ENCODE measurements at places on chromosomes 2 and 18.
A peak's percentile ranks its signal among the peaks of the same experiment; 100 is the strongest.

DNA sequence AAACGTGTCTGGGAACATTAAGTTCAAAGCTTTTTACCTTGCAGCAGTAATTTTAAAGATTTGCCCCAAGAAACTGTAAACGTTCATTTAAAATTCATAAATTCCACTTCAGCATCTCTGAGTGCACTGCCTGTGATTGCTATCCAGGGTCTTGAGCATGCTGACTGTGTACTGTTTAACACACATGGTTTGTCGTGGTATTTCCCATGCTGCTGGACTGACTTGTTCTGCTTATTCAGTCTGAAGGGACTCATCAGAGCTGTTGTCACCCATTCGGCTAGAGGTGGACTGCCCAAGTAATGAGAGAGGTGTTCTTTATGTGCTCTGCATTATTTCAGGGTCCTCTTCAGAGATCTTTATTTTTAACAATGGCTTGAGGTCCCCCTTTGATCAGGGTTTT lies 53.1 kb downstream of the RHBDD1 start:
- no peak for DNase-seq

DNA sequence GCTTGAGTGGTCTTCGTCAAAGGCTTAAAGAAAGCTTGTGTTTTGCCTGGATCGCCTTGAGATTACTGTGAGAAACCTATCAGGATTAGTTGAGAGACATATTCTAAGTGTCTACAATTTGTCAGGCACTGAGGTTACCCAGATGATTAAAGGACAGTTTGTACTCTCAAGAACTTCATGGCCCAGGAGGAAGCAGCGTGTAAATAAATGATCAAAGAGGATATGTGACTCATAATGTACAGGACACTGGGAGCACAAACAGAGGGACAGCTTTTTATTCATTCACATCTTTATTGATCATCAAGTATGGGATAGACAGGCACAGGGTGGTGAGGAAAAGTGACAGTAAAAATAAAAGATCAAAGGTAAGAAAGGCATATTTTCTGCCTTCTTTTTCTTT lies 152.6 kb upstream of the FSHR start:
- DNase-seq, result no peak

DNA sequence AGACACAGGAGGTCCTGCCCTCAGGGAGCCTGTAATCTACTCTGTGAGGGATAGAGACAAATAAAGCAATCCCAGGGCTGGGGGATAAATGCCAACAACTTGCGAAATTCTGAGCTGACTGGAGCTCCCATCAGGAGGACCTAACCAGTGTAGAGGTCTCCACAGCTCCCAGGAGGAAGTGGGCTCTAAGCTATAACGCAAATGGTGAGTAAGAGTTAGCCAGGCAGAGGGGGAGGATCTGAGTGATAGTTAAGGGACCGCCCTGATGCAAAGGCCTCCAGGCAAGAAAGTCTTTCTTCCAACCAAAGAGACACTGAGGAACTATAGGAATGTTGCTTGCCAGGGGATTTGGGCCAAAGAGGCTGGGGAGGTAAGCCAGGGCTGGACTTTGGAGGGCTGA lies 16.0 kb upstream of the ZNF532 start:
- no peak for DNase-seq

DNA sequence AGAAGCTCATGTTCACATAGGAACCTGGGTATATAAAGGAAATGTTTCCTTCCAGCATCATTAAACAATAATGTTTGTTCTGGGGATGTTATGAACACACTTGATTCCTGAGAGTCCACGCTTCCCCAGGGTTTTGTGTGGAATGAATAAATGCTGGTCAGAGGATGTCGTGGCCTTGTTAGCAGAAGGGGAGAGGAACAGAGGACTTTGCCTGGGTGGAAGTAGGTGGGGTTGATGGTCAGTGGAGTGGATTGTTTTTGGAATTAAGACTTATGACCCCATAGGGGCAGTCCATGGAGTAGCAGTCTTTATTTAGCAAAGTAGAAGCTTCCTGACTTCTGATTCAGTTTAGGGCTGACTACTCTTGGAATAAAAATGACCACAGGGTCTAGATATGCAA lies 139.6 kb downstream of the MYO1B start:
- DNase-seq, result no peak

DNA sequence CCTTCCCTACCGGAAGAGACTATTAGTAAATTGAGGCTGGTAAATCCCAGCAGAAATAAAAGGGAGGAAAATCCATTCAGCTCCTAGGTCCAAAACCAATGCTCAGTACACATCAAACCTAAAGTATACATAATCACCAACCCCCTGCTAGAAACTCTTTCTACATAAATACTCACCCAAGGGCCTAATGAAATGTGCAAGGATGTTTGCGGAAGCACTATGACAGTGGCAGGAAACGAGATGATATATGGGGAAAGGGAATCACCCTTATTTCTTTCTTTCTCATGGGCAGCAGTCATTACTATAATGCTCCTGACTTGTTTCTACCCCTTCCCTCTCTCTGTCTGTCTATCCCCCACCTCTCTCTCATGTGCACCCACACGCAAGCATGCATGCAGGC lies 1.3 kb upstream of the SCTR start:
- no peak for DNase-seq

DNA sequence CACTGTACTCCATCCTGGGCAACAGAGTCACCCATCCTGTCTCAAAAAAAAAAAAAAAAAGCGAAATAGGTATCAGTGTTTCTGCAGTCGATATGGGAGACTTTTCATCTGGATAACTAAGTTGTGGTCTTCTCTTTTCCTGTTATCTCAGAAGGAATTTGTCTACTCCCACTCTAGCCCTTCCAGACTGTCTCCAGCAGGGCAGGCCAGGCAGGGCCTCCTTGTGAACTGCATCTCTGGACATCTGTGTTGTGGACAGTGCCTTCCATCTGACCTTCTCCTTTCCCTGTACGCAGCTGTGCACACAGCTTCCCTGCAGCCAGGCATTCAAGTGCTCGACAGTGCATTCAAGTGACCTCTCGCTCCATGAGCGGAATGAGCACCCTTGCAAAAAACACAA lies 110.2 kb downstream of the CABLES1 start:
- no peak for DNase-seq

DNA sequence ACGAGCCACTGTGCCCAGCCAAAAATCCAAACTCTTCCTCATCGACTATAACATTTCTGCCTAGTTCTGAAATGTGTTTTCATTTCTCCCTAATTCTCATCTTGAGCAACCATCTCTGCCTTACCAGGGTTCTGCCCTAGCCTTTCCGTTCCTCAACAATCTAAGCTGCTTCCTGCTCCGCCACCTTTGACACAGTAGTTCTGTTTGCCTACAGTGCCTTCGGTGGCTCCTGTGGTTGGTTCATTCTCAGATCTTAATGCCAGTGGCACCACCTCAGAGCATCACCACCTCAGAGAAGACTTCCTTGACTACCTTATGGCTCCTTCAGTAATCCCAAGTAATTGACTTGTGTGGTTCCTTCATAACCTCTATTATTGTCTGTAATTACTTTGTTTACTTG lies 3.8 kb downstream of the SOCS6 start:
- DNase-seq, result no peak

- peak; percentile 78 for DNase-seq
Measured at GRCh38 chr18:2655178-2655953, at the start of gene SMCHD1. Gene SMCHD1, plus strand, starts transcription at chr18:2655726. Its CDS starts 350 bp downstream, at chr18:2656076.

DNA sequence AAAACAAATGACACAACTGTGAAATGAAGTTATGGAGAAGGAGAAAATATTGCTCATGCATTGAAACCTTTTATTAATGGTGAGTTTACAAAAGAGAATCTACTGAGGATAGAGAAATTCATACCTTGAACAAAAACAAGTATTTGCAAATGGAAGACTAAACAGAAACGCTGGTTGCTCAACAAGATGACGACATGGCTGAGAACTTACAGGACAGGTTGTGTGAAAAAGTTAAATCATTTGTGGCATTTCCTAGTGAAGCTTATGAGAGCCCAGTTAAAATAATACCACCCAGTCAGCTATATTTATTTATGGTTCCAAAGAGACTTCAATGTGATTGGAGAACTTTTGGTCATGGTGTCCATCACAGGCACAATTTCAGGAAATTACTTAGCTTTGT lies 148.6 kb upstream of the PKDCC start:
- no peak for DNase-seq

DNA sequence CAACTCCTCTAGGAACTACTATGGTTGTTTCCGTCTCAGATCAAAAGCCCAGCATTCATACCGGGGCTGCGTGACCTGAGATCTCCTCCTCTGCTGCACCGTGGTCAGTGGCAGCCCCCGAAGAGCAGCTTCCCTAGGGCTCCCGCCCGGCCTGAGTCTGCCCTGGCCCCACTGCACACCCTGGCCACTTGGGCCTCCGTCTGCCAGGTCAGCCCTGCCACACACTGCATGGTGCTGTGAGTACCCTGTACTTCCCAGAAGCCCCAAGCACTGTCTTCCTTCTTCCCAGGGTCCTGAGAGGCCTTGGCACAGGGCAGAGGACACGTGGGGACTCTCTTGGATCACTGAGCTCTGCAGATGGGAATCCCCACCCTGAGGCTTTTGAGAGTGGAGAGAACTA lies 81.5 kb upstream of the GPC1 start:
- DNase-seq, result no peak

DNA sequence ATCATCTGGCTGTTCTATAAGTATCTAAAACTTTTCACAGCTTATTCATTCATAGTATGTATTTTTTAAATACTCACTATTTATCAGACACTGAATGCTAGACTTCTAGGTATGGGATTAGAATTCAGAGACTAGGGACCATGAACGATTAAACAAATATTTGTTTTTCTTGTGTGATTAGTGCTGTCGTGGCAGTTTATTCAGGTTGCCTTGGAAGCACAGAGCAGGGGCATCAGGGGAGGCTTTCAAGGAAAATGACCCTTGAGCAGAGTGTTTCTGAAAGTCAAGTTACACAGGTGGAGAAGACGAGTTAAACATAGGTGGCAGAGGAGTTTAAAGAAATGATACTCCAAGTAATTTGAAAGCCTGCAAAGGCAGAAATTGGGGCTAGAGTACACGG lies 5.7 kb downstream of the SPOPL start:
- no peak for DNase-seq

GRCh38 chr2:190215620-190216019 lies 104.0 kb downstream of the HIBCH start:
- DNase-seq, result no peak

- no peak for DNase-seq
Measured at GRCh38 chr2:3390041-3390440, 10.5 kb downstream of the TRAPPC12 start.

DNA sequence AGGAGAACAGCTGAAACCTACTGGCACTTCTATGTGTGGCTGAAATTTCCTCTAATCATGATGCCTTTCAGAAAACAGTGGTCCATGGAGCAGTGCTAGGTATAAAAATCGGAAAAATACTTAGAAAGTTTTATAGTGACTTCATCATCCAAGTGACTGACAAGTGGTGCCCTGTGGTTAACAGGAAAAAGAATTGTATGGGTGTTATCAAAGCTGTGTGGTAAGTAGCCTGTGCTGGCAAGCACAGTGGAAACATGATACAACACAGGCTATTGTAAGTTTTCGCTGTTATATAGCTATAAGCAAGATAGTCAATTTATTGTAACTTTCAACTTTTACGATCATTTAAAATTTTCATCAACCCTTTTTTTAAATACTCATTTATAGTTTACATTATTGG lies 1599.7 kb upstream of the ZEB2 start:
- no peak for DNase-seq

DNA sequence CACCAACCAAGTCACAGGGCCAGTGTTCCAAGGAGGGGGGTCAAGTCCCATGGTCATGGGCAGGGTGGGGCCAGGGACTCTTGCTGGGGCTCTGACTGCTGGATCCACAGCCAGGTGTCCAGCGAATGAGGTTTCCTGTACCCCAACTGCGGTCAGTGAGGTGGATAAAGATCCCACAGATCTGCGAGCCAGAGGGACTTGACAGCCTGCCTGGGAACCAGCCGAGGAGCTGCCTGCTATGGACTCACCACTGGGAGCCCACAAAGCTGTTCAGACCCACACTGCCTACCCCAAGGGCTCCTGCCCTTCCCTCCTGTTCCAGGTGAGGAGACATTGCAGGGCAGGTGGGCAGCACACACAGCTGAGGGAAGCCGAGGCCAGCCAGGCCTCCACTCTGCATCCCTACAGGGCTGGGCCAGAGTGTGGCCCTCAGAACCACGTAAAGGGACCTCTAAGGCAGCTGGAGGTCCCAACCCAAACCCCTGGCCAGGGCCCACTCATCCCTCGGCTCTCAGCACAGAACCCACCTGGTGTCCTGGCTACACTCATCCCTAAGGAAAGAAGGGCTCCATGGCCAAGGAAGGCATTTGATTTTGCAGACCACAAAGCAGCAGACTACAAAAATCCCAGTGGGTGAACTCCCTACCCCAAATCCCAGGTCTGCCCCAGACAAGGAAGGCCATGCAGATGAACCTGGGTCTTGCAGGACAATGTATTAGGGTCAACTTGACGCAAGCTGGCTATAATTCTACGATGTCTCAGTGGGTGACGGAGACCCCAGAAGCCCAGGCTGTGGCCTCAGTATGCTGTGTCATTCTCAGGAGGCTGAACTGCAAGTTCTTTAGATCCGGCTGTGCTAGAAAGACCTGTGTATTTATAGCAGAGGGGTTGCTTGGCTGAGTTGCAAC lies 209.2 kb downstream of the MGAT5 start:
- no peak for DNase-seq

DNA sequence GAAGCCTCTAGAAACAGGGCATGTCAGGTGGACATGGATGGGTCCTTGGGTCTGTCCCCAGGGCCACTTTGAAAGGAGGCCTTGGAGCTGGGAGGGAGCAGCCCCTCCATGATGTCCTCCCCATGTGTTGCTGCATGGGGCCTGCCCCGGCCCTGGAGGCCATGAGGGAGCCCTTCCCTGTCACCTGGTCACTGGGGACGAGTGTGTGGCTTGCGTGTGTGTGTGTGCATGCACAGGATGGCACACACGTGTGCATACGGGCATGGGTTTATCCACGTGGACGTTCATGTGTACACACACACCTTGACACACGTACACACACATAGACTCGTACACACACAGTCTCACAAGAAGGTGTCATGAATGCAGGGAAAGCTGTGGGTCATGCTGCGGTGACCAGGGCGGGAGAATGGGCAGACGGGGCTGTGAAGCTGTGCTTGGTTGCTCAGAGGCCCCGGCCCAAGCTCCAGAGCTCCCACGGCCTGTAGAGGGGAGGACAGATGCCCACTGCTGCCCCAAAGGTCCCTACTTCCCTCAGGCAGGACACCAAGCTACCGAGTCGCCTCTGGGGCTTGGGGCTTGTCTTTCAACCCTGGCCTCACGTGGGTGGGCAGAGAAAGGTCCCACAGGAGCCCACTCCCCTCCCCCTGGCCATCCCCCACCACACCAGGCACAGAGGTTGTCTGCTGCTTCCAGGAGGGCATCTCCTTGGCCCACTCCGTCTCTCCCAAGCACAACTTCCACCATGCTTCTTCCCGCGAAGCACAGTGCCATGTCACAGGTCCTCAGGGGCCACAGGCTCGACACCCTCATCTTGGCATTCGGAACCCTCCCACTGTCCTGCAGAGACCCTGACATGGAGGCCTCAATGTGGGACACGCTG lies 42.3 kb upstream of the GPC1 start:
- DNase-seq, result no peak
